ENCODE measurements at places on chromosomes 2 and 18.

DNA sequence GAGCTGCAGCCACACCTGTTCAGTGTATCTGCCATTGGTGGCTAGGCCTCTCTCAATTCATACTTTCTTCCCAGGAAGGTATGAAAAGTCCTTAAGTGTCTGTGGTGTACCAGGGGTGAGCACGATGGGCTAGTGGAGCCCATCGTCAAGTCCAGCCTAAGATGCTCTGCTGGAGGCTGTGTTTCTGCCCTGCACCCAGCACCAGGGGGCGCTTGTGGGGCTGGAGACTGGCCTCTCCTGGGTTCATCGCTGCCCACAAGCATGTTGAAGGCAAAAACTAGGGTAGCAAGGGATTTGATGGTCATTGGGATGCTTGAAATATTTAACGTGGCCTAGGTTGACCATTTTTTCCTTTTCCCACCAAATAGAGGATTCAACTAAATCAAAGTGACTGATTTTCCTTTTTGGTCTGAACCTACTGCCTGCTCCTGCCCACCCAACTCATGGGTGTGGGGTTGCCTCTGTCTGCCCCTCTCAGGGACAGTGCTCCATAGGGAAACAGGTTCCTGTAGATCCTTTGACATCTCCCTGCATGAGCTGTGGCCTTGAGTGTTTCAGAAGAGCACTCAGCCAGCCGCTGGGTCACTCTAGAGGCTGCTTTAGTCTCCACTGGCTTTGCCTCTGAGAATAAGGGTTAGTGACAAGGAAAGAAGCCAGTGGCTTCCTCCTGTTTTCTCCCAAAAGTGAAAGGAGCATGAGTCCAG, 59.0 kb downstream of the TPGS2 start:
- DNase-seq = peak; percentile 41

- no peak for DNase-seq
These were observed 468.0 kb upstream of the SPHKAP start for GRCh38 chr2:228649447-228649846.

- DNase-seq = peak; percentile 25
These were observed 138.7 kb upstream of the AQP4 start for GRCh38 chr18:27004056-27004829.

DNA sequence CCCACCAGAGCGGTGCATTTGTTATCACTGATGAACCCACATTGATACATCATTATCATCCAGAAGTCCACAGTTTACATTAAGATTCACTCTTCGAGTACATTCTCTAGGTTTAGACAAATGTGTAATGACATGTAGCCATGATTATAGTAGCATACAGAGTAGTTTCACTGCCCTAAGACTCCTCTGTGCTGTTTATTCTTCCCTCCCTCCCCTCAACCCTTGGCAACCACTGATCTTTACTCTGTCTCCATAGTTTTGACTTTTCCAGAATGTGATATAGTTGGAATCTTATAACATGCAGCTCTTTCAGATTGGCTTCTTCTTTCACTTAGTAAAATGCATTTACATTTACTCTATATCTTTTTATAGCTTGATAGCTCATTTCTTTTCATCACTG, 31.2 kb upstream of the GREB1L start:
- no peak for DNase-seq

DNA sequence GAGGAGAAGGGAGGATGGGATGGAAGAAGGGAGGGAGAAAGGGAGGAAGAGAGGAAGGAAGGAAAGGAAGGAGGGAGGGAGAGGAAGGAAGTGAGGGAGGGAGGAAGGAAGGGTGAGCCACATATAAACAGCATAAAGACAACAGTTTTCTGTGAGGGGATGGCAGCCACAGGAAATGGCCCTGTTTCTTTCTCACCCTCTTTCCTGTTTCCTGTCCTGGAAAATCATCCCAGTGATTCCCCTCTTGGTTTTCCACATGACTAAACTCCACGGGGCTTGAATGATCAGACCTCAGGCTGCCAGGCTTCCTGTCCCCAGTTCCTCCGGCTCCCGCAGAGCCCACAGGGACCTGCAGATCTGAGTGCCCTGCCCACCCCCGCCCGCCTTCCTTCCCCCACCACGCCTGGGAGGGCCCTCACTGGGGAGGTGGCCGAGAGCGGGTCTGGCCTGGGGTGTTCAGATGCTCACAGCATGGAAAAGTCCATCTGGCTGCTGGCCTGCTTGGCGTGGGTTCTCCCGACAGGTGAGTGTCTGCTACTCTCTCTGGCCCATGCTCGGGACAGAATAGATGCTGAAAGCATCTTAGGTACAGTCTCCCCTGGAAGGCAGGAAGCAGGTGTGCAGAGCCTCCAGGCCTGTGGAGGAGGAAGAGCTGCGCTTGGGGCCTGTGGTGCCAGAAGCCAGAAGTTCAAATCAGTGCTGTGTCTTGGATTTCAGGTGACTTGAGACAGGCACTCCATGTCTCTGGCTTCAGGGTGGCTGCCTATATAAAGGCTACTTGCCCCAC, at the start of gene SIGLEC15:
Gene SIGLEC15 (plus strand): TSS at position 418 of the 787 bp plus-strand sequence. CDS start 54 bp downstream, at position 472.
- DNase-seq = peak; percentile 31

- peak; percentile 73 for DNase-seq
These were observed 23.3 kb downstream of the KLF7 start for GRCh38 chr2:207142461-207142860.

- DNase-seq = peak; percentile 73
These were observed 558 bp downstream of the FBXO41 start for GRCh38 chr2:73283545-73284295.

DNA sequence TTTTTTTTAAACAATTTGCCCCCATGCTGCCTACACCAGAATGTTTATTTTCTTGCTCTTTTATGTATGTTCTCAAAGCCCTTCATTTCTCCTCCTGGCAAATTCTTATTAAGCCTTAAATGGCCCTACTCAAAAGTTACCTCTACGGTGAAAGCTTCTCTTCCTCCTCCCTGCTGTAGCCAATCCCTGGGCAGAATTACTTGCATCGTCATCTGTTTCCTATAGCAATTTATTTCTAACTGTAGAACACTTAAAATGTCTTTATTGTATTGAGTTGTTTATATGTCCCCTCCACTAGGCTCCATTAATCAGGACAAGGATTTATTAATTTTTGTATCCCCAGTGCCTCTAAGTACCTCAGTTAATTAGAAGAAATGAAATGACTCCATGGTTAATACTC, 2.5 kb upstream of the RAD51AP2 start:
- no peak for DNase-seq

- DNase-seq = peak; percentile 64
These were observed 3.2 kb downstream of the TEKT4 start for GRCh38 chr2:94874277-94874997.

DNA sequence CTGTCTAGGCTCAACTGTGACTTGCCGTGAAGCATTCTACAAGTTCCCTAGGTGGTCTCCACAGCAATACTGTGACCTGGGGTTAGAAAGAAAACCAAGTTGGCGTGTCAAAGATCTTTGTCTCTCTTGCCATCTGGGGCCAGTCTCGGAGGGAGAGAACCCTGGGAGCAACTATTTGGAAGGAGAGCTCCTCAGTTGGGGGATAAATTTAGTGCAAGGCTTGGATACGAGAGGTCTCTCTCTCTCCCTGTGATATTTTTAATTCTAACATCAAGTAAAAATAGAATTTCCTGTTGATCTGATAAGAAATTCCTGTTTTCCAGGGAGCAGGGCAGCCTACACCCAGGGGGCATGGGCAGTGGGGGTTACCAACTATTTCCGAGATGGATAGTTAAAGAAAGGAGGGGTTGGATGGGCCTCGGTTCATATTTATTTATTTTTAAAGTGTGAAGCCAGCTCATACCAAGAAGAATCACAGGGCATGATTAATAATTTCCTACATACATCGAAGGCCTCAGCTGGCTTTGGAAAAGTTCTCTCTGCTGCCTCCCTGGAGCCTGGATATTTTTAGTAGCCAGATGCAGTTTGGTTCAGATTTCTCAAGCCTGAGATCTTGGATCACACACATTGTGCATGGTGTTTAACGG, 62.8 kb downstream of the EHD3 start:
- DNase-seq = no peak

- no peak for DNase-seq
These were observed 68.9 kb upstream of the STPG4 start for GRCh38 chr2:47223980-47224379.

GRCh38 chr2:161436411-161436810, 20.3 kb downstream of the TBR1 start:
- DNase-seq = no peak

DNA sequence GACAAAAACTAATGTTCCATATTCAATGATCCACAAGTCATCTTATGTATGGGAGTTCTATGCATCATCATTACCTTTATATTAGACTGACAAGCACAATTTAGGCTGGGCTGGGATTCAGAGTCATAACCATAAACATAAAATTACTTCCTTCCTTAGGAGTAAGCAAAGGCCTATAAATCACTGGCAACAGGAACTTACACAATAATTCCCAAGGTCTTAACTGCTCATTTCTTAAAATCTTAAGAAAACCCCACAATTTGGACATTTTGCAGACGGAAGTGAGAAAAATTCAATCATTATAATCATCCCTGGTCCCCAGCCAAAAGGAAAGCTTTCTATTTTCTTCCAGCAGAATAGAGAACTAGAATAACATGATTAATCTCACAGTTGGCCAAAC, 232.3 kb downstream of the DYM start:
- DNase-seq = no peak

- DNase-seq = no peak
These were observed 125.4 kb downstream of the CSRNP3 start for GRCh38 chr2:165594935-165595255.

GRCh38 chr2:219995399-219995798, 368.0 kb downstream of the SLC4A3 start:
- DNase-seq = no peak

All from RPMI8226 (cell line).